ENCODE measurements at places on chromosomes 11 and 22. TPM values are rescaled to one million over a fixed set of nuclear protein-coding genes. Genes with fewer than 3 reads are reported as not detected.

TIMP3 gene
- 89.6 TPM for total RNA-seq

POU2AF3 gene
- total RNA-seq = 1.4 TPM

P2RX3 gene
- total RNA-seq = 0.30 TPM

ART1 gene
- 0.20 TPM for total RNA-seq

LRRC10B gene
- total RNA-seq = 0.49 TPM

BBOX1 gene
- 10.9 TPM for total RNA-seq

RIMBP3C gene
- total RNA-seq = not detected

NELL1 gene
- total RNA-seq = 9.4 TPM

MMP13 gene
- total RNA-seq = not detected

MMP26 gene
- total RNA-seq = not detected

TSSK2 gene
- not detected for total RNA-seq

LRP4 gene
- total RNA-seq = 25.6 TPM

GPR83 gene
- 0.10 TPM for total RNA-seq

FAR1 gene
- 53.5 TPM for total RNA-seq

PAMR1 gene
- 7.0 TPM for total RNA-seq

SEPTIN3 gene
- 1.9 TPM for total RNA-seq

CRYBB3 gene
- not detected for total RNA-seq

ALX4 gene
- total RNA-seq = 3.7 TPM

KCNJ1 gene
- 0.10 TPM for total RNA-seq

VPREB1 gene
- not detected for total RNA-seq

BCL2L13 gene
- total RNA-seq = 24.5 TPM

RCOR2 gene
- 2.1 TPM for total RNA-seq

C11orf16 gene
- total RNA-seq = not detected

B3GAT1 gene
- 0.79 TPM for total RNA-seq

HSPB2 gene
- total RNA-seq = 3.2 TPM

CALCA gene
- not detected for total RNA-seq

GNG3 gene
- not detected for total RNA-seq

MS4A1 gene
- 0.39 TPM for total RNA-seq

NXPE1 gene
- not detected for total RNA-seq

OR6T1 gene
- not detected for total RNA-seq

OR8I2 gene
- not detected for total RNA-seq

TENM4 gene
- total RNA-seq = 27.2 TPM

DBX1 gene
- not detected for total RNA-seq

NRIP3 gene
- 0.39 TPM for total RNA-seq

TRPC6 gene
- total RNA-seq = 34.8 TPM

CASP5 gene
- 0.39 TPM for total RNA-seq

HTR3A gene
- total RNA-seq = 0.99 TPM

IFITM5 gene
- not detected for total RNA-seq

TREH gene
- total RNA-seq = not detected

TUBA8 gene
- 2.5 TPM for total RNA-seq

MOGAT2 gene
- 9.6 TPM for total RNA-seq

SCARF2 gene
- total RNA-seq = 10.3 TPM

TUB gene
- total RNA-seq = 20.2 TPM
